Natural killer cell (primary cell): ENCODE measurements at places on chromosomes 11 and 22. TPM values are rescaled to one million over a fixed set of nuclear protein-coding genes. Genes with fewer than 3 reads are reported as not detected.

MFRP gene
- total RNA-seq: not detected

AIFM3 gene
- total RNA-seq: 1.5 TPM

PHOX2A gene
- not detected for total RNA-seq

DNA sequence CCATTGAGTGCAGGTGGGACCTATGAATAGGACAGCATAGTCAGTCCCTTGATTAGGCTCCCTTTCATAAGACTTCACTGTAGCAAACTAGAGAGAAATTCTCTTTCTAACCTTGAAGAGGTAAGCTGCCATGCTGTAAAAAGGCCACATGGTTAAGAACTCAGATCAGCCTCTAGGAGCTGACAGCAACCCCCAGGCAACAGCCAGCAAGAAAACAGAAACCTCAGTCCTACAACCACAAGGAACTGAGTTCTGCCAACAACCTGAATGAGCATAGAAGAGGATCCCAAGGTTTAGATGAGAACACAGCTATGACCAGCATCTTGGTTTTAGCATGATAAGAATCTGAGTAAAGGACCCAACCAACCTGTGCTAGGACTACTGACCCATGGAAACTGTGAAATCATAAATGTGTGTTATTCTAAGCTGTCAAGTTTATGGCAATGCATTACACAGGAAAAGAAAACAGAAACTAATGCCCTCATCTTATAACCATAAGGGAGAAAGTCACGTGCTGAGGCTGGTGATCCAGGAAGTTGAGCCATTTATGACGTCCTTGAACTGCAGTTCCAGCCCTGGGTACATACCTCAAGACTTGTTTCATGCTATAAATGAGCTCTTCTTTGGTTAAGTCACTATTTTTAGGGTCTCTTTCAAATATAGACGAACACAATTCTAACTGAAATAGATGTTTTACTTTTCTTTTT, 43.3 kb downstream of the RAB38 start:
- H3K27me3 ChIP-seq: no peaks in the 10 kb centered on the region
- DNase-seq: no peak
- H3K27ac ChIP-seq: no peak overlapping the region
- no peak overlapping the region for H3K4me3 ChIP-seq
- no peaks in the 10 kb centered on the region for H3K36me3 ChIP-seq

GRCh38 chr11:22711880-22712279, 45.5 kb downstream of the GAS2 start:
- H3K27ac ChIP-seq: no peak overlapping the region
- H3K27me3 ChIP-seq: no peaks in the 10 kb centered on the region
- H3K4me3 ChIP-seq: no peak overlapping the region
- no peak for DNase-seq

DNA sequence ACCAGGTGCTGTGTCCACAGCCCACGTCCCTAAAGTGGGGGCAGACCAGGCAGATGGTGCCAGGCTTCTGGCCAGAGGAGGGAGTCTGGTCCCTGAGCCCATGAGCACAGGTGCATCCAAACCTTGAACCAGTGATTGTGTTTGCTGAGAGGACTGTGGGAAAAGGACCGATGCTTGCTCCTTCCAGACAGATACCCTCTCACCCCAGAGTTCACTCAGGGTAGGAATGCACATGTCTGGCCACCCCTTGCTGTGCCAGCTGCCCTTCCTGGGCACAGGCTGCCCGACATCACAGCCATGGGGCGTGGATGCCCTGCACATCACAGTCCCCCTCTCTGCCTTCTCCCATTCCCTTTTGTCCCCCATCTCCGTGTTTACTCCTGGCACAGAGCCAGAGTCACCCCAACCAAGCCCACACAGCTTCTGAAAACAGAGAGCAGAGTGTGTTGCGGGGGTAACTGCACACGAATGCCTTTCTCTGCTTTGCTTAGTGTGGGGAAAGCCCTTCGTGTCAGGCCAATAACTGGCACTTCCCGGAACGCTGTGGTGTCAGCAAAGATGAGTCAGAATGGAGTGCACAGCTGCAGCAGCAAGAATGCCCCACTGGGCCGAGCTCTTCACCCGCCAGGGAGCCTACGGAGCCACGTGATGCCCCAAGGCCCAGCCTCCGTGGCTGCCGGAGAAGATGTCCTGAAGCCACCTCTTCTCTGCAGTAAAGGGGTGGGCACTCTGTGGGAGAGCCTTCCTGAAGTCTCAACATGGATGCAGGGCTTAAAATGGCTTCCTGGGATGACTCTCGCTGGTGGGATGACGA, 7.6 kb downstream of the CARS1 start:
- H3K27me3 ChIP-seq: no peaks in the 10 kb centered on the region
- H3K27ac ChIP-seq: peak overlapping the region; percentile 78
- H3K36me3 ChIP-seq: peaks cover 6% of the 10 kb centered on the region
- H3K4me1 ChIP-seq: peaks cover 23% of the 10 kb centered on the region

GRCh38 chr11:84130646-84131427, 844.7 kb upstream of the CCDC90B start:
- H3K27ac ChIP-seq: no peak overlapping the region
- no peak overlapping the region for H3K4me3 ChIP-seq
- no peaks in the 10 kb centered on the region for H3K27me3 ChIP-seq

DNA sequence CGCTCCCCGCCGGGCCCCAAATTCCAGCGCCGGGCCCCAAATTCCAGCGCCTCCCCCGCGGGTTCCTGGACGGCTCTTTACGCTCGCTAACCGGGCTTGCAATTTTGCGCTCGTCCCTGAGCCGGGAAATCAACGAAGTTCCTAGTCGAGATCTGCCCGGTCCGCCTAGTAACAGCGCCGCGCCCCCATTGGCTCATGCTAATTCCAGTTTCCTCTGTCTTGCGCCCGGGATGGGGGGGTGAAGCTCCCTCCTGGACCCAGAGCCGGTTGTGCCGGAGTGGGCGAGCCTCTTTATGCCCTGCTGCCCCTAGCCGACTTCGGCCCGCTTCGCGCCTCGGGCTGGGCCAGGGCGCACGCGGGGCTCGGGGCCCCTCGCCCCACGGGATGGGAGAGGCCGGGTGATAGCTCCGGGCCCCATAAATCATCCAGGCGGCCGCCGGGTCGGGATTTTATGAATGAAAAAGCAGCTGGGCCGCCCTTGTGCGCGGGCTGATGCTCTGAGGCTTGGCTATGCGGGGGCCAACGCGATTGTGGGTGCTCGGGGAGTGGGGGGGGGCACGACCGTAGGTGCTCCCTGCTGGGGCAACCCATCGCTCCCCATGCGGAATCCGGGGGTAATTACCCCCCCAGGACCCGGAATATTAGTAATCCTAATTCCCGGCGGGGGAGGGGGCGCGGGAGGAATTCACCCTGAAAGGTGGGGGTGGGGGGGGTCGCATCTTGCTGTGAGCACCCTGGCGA, 1.8 kb upstream of the CCND1 start:
- no peaks in the 10 kb centered on the region for H3K36me3 ChIP-seq
- H3K4me3 ChIP-seq: no peak overlapping the region
- H3K27me3 ChIP-seq: peaks cover 54% of the 10 kb centered on the region
- no peak for DNase-seq

DNA sequence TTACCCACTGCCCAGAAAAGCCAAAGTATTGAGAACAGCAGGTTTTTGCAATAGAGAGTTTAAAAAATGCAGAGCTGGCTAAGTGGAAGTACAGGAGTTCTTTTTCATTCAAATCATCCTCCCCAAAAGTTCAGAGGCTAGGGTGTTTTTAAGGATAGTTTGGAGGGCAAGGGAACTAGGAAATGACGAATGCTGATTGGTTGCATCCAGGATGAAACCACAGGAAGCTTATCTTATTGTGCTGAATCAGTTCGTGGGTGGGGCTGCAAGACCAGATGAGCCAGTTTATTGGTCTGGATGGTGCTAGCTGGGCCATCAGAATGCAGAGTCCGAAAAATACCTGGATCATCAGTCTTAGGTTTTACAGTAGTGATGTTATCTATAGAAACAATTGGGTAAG, 1427.1 kb downstream of the LRRC4C start:
- H3K36me3 ChIP-seq: no peaks in the 10 kb centered on the region
- no peak overlapping the region for H3K27ac ChIP-seq
- no peaks in the 10 kb centered on the region for H3K27me3 ChIP-seq

- no peak for DNase-seq
- H3K27ac ChIP-seq: no peak overlapping the region
- peaks cover 4% of the 10 kb centered on the region for H3K27me3 ChIP-seq
Measured at GRCh38 chr11:78961247-78961646, 386.6 kb upstream of the NARS2 start.

GRCh38 chr11:78205256-78205655, 16.5 kb downstream of the USP35 start:
- H3K27me3 ChIP-seq: no peaks in the 10 kb centered on the region
- DNase-seq: no peak
- peaks cover under 1% of the 10 kb centered on the region for H3K36me3 ChIP-seq
- no peak overlapping the region for H3K27ac ChIP-seq
- H3K4me3 ChIP-seq: no peak overlapping the region

DNA sequence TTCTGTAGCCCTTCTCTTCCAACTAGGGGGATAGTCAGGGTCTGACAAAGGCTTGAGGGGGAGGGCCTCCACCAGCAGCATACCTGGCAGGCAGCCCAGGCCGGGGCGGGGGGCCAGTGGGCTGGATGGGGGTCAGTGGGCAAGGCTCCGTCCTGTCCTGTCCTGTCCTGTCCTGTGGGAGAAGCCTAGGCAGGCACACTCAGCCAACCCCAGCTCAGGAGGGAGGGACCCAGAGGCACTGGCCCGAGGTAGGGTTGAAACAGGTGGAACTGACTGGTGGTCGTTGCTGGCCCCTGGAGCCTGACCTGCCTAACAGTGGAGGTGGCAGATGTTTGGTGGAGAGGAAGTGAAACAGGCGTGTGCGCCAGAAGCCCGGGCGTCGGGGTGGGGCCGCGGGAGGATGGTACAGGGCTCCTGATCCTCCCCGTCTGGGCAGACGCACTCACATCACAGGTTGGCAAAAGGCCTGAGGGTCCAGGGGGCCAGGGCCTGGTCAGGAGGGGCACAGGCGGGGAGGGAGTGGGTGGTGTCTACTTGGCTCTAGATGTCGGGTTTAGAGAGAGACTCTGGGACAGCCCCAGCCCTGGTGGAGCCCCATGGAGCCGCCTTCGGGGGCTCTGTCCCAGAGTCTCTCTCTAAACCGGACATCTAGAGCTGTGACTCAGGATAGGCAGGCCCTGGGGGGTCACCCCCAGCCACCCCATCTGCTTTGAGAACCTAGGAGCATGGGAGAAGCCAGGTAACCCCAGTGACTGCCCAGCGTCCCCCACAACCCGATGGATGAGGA, 32.5 kb upstream of the GRAMD4 start:
- peaks cover 73% of the 10 kb centered on the region for H3K4me1 ChIP-seq
- no peaks in the 10 kb centered on the region for H3K36me3 ChIP-seq
- DNase-seq: no peak
- no peaks in the 10 kb centered on the region for H3K27me3 ChIP-seq

GRCh38 chr11:62546929-62547625, 471 bp upstream of the AHNAK start:
- H3K4me3 ChIP-seq: peak overlapping the region; percentile 45
- no peak for DNase-seq
- H3K27me3 ChIP-seq: no peaks in the 10 kb centered on the region
- H3K4me1 ChIP-seq: peaks cover 60% of the 10 kb centered on the region

DNA sequence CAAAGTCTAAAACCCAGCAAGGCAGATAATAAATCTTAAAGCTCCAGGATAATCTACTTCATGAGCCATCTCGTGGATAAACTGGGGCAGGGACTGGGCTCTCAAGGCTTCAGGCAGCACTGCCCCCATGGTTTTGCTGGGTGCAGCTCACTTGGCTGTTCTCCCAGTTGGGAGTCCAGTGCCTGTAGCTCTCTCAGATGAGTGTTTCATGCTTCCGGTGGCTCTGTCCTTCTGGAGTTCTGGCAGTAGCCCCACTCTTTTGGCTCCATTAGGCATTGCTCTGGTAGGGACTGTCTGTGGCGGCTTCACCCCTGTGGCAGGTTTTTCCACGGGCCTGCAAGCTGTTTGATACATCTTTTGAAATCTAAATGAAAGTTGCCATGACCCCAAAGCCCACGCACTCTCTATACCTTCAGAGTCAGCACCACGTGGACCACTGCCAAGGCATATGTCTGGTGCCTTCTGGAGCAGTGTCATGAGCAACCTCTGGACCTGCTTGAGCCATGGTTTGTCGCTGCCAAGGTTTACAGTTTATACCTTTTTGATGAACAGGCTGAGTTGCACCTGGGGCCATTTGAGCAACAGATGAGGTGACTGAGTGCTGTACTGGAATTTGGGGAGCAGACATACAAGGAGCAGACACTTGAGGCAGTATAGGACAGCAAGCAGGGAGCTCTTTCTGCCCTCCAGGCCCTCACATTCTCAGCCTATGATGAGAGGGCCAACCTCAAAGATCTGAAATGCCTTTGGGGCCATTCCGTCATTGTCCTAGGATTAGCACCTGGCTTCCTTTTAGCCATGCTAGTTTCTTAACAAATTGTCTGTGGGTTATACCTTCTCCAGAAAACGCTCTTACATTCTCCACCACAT, 48.6 kb downstream of the MTNR1B start:
- no peaks in the 10 kb centered on the region for H3K27me3 ChIP-seq
- H3K27ac ChIP-seq: no peak overlapping the region

- no peaks in the 10 kb centered on the region for H3K27me3 ChIP-seq
- no peaks in the 10 kb centered on the region for H3K4me1 ChIP-seq
- DNase-seq: no peak
- no peaks in the 10 kb centered on the region for H3K36me3 ChIP-seq
- H3K4me3 ChIP-seq: no peak overlapping the region
- no peak overlapping the region for H3K27ac ChIP-seq
Measured at GRCh38 chr11:120648771-120649170, 137.2 kb downstream of the GRIK4 start.

GRCh38 chr11:104369761-104370160, 205.8 kb upstream of the PDGFD start:
- no peak for DNase-seq
- no peaks in the 10 kb centered on the region for H3K36me3 ChIP-seq
- H3K27me3 ChIP-seq: no peaks in the 10 kb centered on the region
